ENCODE measurements at places on chromosomes 3 and 15. TPM values are rescaled to one million over a fixed set of nuclear protein-coding genes. Genes with fewer than 3 reads are reported as not detected.

Gene FURIN
- total RNA-seq = 20.4 TPM

Gene GOLGA8T
- total RNA-seq = not detected

Gene RTP4
- 4.4 TPM for total RNA-seq

Gene PLA2G4E
- total RNA-seq = not detected

Gene RHOA
- total RNA-seq = 627 TPM

Gene CEMIP
- 1.1 TPM for total RNA-seq

Gene EPB42
- not detected for total RNA-seq

Gene TGFBR2
- total RNA-seq = 132 TPM

Gene DTWD1
- 58.5 TPM for total RNA-seq

Gene CPOX
- 63.3 TPM for total RNA-seq

Gene ACY1
- total RNA-seq = 50.0 TPM

Gene CYP8B1
- total RNA-seq = not detected

Gene FSIP1
- total RNA-seq = 2.1 TPM

Gene RPSA
- total RNA-seq = 2,841 TPM

Gene CKMT1B
- not detected for total RNA-seq

Gene USP4
- total RNA-seq = 14.5 TPM

Gene CELF6
- not detected for total RNA-seq

Gene TM4SF18
- 5.2 TPM for total RNA-seq

Gene COL7A1
- total RNA-seq = 141 TPM

Gene BUB1B
- 126 TPM for total RNA-seq

Gene RYR3
- under 0.01 TPM for total RNA-seq

Gene ALPK3
- 0.12 TPM for total RNA-seq

Gene REC114
- total RNA-seq = not detected

Gene PLSCR2
- not detected for total RNA-seq

Gene AGTR1
- 0.10 TPM for total RNA-seq

Gene COL8A1
- total RNA-seq = 25.1 TPM

Gene TNFAIP8L3
- 0.48 TPM for total RNA-seq

Gene XCR1
- not detected for total RNA-seq

Gene SHF
- total RNA-seq = 4.4 TPM

Gene ERICH6
- not detected for total RNA-seq

Gene KCNAB1
- 0.96 TPM for total RNA-seq

Gene DCBLD2
- 306 TPM for total RNA-seq

Gene CD80
- not detected for total RNA-seq

Gene CIAO2A
- 223 TPM for total RNA-seq

Gene CFAP161
- total RNA-seq = 0.59 TPM

Gene HCLS1
- total RNA-seq = 0.39 TPM

Gene CASR
- total RNA-seq = not detected

Gene LXN
- total RNA-seq = 13.6 TPM

Gene FSTL1
- 354 TPM for total RNA-seq

Gene TMCC1
- total RNA-seq = 7.3 TPM

Gene LYZL4
- 1.5 TPM for total RNA-seq
